ENCODE measurements at places on chromosomes 5 and 9. TPM values are rescaled to one million over a fixed set of nuclear protein-coding genes. Genes with fewer than 3 reads are reported as not detected.

The ORM2 gene
- total RNA-seq: not detected

The STKLD1 gene
- 0.91 TPM for total RNA-seq

DNA sequence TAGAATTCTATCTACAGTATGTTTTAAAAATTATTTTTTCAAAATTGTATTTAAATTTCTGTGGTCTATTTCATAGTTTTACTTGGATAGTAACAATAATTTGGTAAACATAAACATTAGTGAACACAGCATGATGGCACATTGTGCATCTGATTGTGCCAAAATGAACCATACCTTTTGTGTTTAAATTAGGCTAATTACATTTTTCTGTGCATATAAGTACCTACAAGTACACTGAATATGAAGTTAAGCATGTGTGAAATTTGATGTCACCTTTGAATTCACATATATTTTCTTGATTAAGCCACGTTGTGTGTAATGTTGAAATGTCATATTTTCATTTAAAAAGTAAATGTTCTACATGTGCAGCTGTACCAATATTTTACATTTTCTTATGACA is 13.4 kb downstream of the PBX3 start:
- DNase-seq: no peak

DNA sequence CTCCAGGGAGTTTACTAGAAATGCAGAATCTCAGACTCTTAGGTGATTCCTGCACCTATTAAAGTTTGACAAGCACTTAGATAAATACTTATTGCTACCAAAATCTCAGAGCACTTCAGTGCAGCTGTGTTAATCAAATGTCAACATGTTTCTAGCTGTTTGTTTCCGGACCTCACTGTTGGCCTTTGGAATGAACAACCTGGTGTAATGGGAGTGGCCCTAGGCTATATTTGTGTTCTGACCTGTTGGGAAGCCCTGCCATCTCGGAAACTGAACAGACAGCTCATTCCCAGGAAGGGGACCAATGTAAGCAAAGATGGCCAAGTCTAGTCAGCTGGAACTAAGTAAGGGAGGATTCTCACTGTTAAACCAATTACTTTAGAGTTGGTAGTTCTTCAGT is 145.0 kb upstream of the SLC28A3 start:
- no peak for DNase-seq

GRCh38 chr9:93059011-93059714 is 662 bp downstream of the SUSD3 start:
- DNase-seq: no peak
